ENCODE measurements at places on chromosomes 1 and 21.

DNA sequence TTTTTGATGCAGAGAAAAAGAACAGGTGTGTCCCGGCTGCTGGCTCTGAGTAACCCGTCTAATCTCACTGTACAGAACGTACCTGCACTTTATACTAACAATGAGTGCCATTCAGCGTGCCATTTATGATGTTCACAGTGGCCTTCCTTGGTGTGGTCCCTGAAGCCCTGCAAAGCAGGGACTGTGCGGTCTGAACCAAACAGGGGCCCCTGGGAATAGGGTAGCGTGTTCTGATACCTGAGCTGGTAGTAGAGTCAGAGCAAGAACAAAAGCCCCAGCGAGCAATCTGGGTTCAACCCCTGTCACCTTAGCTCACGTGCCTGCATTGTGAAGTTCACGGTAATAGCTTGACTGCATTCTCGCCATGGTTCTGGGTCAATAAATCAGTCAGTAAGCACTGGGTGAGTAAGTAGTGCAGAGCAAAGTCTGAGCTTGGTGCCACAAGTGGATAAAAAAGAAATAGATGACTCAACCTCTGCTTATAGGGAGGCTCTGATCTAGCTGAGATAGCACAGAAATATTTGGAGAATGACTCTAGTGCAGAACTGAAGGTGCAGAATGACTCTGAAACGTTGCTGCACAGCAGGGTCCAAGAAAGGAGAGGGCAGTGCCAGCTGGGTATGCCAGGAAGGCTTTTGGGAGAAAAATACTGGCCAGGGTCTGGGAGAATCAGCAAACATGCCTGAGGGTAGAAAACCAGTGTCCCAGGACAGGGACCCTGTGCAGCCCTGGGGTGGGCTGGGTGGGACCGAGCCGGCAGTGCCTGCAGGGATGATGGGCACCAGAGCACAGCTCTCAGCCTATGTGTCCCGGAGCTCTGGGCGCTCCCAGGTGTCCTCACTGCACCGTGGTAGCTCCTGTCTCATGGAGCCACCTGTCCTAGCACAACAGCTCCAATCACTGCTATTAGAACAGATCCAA lies 125.9 kb downstream of the RHOU start:
- H3K4me3 ChIP-seq: no peak overlapping the region
- H3K27me3 ChIP-seq: peaks cover 4% of the 10 kb centered on the region
- no peaks in the 10 kb centered on the region for H3K4me1 ChIP-seq

DNA sequence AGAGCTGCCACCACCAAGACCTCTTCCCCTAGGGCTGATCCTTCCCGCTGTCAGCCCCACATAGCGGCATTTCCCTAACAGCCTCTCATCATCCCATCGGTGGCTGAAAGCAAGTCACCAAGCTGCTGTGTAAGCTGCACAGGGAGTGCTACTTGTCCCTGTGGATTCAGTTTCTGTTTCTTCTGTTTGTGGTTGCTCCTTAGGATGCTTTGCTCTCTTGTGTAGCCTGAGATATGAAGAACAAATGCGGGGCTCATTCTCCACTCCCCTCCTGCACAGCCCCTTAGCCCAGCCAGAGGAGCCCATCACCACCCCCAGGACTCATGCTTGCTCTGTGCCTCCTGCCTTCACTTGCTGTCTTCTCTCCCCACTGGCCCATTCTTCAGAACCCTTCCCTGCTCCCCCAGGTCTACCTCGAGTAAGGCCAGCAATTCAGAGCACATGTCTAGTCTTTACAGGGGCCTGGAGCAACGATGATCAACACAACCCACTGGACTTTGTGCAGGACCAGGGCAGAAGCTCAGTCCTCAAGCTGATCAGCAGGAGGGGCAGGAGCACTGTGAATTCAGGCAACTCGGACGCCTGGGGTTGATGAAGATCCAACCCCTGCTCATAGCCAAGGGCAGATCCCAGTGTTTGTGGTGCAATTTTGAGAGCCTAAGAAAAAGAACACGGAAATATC lies 82.6 kb upstream of the GALNT2 start:
- H3K27me3 ChIP-seq: peaks cover 59% of the 10 kb centered on the region
- no peaks in the 10 kb centered on the region for H3K4me1 ChIP-seq
- no peak for DNase-seq
- H3K36me3 ChIP-seq: no peaks in the 10 kb centered on the region

GRCh38 chr1:174344162-174344561 lies 103.6 kb upstream of the GPR52 start:
- no peaks in the 10 kb centered on the region for H3K27me3 ChIP-seq
- no peak overlapping the region for H3K27ac ChIP-seq
- no peak for DNase-seq
- H3K4me3 ChIP-seq: no peak overlapping the region

DNA sequence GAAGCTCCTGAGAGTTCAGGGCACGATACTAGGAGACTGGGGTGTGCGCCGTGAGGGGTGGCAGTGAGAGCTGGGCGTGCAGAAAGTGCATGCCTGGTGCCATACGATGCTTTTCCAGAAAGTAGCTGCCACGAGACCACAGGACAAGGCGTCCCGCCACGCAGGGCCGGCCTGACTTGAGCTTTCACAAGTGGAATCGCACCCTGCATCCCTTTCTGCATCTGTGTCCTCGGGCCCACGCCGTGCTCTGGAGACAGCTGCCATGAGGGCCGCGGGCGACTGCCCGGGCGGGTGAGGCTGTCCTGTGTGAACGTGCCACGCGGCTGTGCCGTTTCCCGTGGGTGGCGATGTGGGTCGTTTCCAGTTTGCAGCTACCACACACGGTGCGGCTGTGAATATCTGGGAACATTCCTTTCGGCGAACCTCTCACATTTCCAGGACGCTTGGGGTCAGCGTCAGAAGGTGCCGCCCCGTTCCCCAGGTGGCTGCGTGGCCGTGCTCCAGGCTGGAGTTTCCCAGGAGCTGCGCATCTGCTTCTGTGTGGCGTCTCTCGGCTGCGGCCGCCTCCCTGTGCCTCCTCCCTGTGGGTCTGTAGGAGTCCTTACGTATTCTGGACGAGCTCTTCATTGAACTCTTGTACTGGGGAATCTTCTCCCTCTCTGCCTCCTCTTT lies 1.0 kb upstream of the PERM1 start:
- DNase-seq: no peak
- no peaks in the 10 kb centered on the region for H3K36me3 ChIP-seq
- peaks cover 60% of the 10 kb centered on the region for H3K27me3 ChIP-seq
- H3K4me3 ChIP-seq: no peak overlapping the region
- no peaks in the 10 kb centered on the region for H3K4me1 ChIP-seq
- no peak overlapping the region for H3K27ac ChIP-seq

- H3K27me3 ChIP-seq: peaks cover 41% of the 10 kb centered on the region
- no peak overlapping the region for H3K4me3 ChIP-seq
- no peaks in the 10 kb centered on the region for H3K4me1 ChIP-seq
- H3K27ac ChIP-seq: no peak overlapping the region
- H3K36me3 ChIP-seq: no peaks in the 10 kb centered on the region
- no peak for DNase-seq
Measured at GRCh38 chr1:235632506-235633401, 16.8 kb downstream of the GNG4 start.

DNA sequence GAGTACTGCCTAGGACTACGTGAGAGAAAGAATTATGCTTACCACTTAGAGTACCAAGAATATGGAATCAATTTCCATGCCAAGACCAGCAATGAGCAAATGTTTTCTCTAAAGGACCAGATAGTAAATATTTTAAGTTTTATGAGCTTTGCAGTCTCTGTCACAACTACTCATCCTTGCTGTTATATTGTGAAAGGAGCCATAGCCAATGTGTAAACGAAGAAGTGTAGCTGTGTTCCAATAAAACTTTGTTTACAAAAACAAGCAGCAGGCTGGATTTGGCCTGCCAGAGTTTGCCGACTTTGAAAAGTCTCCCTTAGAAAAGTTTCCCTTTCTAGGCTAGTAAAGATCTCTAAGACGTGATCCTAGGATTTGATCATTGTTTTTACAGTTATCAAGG lies 128.8 kb downstream of the PDE4B start:
- no peaks in the 10 kb centered on the region for H3K4me1 ChIP-seq
- no peaks in the 10 kb centered on the region for H3K36me3 ChIP-seq
- H3K27ac ChIP-seq: no peak overlapping the region

GRCh38 chr1:156417401-156418020 lies 48.5 kb downstream of the RHBG start:
- no peak for DNase-seq
- H3K4me1 ChIP-seq: peaks cover 32% of the 10 kb centered on the region
- H3K27ac ChIP-seq: no peak overlapping the region
- no peak overlapping the region for H3K4me3 ChIP-seq
- H3K36me3 ChIP-seq: no peaks in the 10 kb centered on the region
